Activated CD4-positive, alpha-beta T cell treated with anti-CD3 and anti-CD28 coated beads, Interleukin-2, amount 10 ng/mL, durations not matched to agents 7 days and 5 days (primary cell): ENCODE measurements at places on chromosomes 4 and X.

- DNase-seq = no peak
Observed at GRCh38 chrX:16023790-16024734, 99.3 kb upstream of the GRPR start.

DNA sequence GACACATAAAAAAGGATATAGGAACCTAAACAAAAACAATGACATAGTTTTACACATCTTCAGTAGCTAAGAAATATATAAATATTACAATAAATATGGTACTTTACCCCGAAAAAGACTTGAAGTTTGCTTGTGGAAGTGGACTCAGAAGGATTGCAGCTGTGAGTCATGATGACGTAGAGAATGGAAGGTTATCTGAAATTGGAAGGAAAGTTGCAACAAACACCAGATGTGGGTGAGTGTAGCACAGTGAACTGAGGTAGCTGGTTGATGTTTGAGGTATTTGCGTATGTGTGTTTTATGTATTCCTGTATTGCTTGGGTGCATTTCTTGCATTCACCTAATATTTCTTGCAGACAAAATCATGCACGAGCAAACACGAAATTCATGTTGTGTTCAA lies 113.0 kb downstream of the ARX start:
- DNase-seq = no peak

DNA sequence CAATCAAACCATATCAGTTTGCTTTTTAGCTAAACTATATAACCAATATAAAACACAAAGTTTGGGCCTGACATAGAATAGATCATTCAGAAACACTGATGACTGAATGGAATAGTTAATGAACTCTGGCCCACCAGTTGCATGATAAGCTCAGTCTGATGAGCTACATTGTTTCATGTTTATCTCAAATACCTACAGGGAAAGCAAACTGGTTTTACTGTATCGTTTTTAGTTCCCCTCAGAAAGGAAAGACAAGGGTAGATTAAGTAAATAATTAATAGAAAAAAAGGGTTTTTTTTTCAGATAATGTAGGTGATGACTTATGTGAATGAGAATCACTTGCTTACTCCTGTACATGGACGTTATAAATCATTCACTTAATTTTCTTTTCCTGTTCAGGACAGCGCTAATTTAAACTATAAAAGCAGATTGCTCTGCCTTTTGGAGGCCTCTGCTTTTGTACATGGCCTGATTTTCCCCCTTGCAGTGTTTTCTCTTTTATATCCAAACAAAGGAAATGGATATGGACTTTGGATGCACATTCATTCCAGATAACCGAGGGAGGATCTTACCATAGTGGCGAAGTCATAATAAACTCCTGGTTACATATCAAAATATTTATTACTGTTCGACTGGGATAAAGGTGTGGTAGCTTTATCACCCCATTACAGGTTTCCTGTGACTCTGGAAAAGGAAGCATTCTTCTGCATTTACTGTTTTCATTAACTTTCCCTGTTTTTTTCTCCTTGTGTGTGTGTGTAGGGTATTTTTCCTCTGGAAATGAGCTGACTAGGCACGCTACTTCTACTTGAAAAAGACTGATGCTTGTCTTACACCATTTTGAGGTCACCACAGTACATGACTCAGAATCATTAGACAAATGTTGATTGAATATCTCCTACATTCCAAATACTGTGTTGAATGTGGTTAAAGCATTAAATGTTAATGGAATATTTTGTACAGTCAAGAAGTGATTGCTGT lies 373.1 kb upstream of the HS3ST1 start:
- no peak for DNase-seq

DNA sequence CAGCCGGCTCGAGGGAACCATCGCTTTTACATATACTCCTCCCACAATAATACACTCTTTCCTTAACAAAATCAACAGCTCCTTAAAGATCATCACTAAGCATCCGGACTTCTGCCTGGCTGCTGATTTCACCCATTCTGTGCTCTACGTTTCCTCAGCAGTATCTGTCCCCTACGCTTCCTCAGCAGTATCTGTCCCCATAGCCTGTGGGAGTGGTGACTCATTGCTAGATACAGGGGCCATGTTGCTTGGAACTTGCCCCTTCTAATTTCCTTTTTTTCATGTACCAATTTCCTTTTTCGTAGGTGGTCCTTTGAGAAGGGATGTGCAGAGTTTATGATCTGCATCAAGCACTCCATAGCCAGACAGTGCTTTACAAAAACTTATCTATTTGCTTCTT lies 18.6 kb downstream of the MAP3K15 start:
- no peak for DNase-seq

DNA sequence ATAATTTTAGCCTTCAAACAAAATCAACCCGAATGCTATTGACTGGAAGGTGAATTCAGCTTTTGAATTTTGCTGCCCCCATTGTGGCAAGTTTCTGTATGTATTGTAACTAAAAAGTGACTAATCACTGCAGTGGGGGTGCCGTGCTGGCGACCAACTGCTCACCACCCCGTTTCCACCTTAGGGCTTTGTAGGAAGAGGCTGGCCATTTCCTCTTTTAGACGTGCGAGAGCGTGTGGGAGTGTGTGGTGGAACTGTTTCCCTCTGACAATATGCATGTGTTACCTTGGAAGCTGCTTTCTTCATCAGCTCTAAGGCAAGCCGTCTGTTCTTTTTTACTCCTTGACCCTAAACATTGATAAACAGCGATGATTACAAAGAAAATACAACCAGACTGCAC lies 78.8 kb downstream of the SEL1L3 start:
- no peak for DNase-seq

DNA sequence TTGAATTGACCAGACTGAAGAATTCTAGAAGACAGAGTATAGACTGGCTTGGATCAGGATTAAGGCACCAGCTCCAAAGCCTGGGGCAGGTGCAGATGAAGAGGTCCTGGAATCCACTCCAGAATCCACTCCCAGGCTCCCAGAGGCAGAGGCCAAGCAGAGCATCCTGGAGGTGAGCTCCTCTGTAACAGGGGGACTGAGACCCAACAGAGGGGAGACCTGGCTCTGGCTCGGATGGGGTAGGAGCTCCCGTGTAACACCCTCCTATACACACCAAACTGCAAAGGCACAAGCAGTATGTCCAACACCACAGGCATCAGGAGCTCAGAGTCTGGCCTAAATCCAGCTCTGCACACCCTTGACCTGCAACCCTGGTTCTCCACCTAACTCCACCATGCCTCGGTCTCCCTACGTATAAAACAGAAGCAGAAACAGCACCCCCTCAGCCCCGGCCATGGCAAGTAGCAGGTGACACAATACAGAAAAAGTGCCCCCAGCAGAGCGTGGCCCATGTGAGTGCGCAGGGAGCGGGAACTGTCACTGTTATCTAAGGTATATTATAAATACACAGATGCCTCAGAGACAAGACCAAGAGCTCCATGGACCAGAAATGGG lies 14.9 kb downstream of the RNF212 start:
- no peak for DNase-seq

DNA sequence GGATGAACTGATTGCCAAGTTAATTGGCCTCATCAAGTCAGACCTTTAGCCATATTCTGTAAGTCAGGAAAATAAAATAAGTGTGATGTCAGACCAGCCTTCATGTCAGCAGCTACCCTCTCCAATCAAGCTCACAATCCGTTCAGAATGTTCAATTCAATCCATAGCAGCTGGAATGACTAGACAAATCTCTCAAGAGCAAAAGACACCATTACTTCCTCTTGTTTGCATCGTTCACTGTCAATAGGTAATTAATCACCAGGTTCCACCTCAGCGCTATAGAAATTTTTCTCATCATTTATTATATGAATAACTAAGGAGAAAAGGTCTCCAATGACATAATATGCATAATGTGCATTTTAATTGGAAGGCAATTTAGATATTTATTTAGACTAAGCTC lies 321.0 kb upstream of the GRIA3 start:
- DNase-seq = no peak

DNA sequence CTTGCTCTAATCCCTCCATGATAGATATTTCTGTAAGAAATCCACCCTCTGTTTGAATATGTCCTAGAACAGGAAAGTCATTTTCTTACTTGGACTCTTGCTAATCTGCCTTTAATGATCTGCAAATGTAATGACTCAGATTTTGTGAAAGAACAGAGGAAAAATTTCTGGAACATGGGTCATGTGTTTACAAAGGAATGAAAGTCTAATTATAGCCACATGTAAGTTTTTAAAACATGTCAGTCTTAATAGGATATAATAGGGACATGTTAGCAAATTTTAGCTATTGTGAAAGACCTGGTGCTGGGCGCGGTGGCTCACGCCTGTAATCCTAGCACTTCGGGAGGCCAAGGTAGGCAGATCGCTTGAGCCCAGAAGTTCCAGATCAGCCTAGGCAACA lies 47.6 kb downstream of the GRK4 start:
- no peak for DNase-seq

DNA sequence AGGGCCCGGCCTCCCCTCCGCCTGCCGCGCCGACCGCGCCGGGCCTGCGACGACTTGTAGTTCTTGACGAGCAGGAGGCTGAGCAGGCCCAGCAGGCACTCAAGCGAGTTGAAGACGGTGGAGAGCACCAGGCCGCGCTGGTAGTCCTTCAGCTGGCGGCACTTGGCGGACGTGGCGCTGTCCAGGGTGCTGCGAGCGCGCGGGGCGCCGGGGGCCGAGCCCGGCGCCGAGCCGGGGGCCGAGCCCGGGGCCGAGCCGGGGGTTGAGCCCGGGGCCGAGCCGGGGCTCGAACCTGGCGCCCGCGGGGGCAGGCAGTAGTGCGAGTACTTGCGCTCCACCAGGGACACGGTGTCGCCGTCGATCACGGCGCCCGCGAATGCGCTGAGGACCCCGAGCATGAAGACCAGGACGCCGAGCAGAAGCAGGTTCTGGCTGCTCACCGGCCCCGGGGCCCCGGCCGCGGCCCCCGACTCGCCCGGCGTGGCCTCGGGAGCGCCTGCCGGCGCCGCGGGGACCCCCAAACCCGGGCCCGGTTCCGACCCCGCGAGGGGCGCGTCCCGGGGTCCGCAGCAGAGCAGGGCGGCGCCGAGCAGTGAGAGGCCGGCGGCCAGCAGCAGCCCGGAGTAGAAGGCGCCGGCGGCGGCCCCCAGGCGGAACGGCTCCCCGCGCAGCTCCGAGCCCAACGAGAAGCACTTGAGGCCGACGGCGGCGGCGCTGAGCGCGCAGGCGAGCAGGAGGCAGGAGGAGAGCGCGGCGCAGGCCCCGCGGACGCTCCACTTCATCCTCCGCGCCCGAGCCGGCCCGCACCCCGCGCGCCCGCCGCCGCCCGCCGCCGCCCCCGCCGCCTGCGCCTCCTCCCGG lies 584 bp downstream of the TMEM271 start:
- no peak for DNase-seq

- no peak for DNase-seq
Observed at GRCh38 chr4:76373919-76374552, 46.9 kb downstream of the CCDC158 start.

- DNase-seq = no peak
Observed at GRCh38 chr4:64230709-64231310, 178.4 kb downstream of the TECRL start.

- peak; percentile 52 for DNase-seq
Observed at GRCh38 chr4:148445071-148445859, 3.1 kb upstream of the NR3C2 start.

- DNase-seq = no peak
Observed at GRCh38 chrX:63744850-63745394, 40.1 kb downstream of the ARHGEF9 start.

DNA sequence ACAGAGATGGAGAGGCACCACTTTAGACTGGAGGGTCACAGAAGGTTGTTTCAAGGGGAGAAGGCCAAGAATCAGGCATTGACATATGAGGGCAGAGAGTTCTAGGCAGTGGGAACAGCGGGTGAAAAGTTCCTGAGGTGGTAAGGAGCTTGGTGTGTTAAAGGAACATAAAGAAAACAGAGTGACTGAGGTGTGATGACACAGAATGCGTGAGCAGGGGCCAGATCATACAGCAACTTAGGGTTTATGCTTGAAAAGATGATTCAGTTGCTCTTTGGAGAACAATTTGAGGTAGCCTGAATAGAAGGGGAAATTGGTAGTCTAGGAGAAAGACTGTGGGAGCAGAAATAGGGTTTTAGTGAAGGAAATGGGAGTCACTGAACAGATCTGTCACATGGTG lies 179.2 kb downstream of the AMELX start:
- DNase-seq = no peak

DNA sequence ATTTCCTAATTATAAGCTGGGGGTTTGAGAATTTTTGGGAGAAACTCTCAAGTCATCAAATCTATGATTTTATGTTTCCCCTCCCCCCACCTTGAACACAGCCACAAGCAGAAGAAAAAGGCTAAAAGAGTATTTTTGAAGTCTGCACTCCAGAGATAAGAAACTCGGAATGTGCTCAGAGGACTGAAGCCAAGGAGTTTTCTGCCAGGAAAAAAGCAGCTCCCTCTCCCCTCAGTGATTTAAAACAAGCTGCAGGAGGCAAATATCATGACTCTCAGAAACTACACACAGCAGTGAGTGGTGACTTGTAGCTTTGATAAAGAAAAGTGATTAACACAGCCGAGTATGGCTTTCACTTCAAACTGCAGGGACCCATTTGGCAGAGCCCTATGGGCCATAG lies 800.2 kb upstream of the FTHL17 start:
- no peak for DNase-seq

GRCh38 chrX:86930419-86930818 lies 587.2 kb upstream of the KLHL4 start:
- DNase-seq = no peak

GRCh38 chr4:7539659-7540058 lies 104.9 kb upstream of the PSAPL1 start:
- DNase-seq = peak; percentile 79

DNA sequence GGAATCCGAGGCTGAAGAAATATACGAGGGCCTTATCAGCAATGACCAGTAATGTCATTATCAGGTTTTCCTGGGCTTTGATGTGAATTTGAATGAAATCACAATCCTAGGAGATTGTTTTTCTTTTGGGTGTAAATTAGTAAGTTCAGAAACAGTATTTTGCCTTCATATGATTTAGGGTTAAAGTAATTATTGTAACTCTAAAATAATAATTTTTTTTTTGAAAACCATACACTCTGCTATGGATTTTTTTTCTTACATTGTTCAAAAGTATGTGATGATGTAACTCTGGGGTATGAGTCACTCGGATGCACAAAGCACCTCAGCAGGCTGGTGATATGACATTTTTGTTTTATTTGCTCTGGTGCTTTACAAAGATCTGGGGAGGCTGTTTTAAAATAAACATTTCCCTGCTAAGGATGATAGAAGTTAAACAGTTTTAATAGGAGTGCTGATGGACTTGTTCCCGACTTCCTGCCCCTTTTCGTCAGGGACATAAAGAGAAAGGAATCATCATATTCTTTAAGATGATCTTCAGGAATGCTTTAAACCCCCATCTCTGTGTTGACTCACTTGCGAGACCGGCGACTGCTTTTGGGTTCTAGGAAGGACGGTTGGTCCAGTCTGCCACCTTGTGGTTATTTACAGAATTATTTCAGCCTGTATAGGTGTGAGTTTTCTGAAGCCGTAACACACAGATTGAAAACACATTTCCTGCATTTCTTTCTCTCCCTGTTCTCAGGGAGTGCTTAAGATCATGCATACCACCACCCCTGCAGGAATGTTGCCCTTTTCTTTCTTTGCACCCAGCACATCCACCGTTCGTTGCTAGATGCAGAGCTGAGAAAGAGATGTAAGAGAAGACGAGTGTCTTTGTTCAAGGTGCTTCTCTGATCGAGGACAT lies 72.5 kb downstream of the RAPGEF2 start:
- DNase-seq = peak; percentile 69

- DNase-seq = no peak
Observed at GRCh38 chrX:17606231-17606630, 131.1 kb upstream of the SCML1 start.

GRCh38 chr4:19756661-19757060 lies 495.0 kb upstream of the SLIT2 start:
- DNase-seq = no peak
